ENCODE measurements at places on chromosomes 4 and X.
A peak's percentile ranks its signal among the peaks of the same experiment; 100 is the strongest.

GRCh38 chrX:16188687-16189086 lies 21.4 kb downstream of the MAGEB17 start:
- no peak for DNase-seq

GRCh38 chrX:19893727-19894126 lies 6.3 kb upstream of the SH3KBP1 start:
- no peak for DNase-seq

- no peak for DNase-seq
These were observed 92.6 kb upstream of the H2AZ1 start for GRCh38 chr4:100042711-100043110.

DNA sequence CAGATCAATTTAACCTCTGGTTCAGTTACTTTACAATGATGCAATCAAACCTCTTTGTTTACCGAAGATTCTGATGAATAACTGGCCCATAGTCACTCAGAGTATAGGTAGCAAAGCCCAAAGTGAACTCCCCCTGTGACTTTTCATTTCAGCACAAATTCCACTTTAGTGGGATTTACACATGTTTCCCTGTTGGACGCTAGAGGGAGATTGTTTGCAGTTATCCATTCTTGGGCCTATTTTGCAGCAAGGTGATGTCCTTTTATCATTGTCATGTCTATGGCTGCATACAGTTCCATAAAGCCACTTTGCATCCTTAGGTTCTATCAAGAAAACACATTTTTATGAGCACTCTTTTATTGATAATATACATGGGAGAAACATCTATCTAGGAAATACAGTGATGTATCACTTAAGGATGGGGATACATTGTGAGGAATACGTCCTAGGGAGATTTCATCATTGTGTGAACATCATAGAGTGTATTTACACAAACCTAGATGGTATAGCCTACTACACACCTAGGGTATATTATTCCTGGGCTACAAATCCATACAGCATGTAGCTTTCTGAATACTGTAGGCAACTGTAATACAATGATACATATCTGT lies 14.5 kb upstream of the DKK2 start:
- DNase-seq, result no peak

DNA sequence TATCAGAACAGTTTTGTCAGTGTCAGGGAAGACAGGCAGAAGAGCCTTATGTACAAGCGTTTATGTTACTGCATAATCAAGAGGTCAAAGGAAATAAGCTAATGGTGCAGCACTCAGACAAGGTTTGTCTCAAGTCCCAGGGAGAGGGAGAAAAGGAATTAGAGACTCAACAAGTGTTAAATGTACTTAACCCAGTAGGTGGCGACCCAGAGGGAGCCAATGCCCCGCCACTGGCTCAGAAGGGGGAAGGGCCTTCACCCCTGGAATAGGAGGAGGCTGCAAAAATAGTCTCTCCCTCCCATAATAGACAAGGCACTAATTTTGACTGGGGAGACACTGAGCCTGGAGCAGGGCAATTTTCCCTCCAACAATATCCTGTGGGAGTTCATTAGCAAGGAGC lies 14.1 kb upstream of the PAPSS1 start:
- DNase-seq, result no peak

DNA sequence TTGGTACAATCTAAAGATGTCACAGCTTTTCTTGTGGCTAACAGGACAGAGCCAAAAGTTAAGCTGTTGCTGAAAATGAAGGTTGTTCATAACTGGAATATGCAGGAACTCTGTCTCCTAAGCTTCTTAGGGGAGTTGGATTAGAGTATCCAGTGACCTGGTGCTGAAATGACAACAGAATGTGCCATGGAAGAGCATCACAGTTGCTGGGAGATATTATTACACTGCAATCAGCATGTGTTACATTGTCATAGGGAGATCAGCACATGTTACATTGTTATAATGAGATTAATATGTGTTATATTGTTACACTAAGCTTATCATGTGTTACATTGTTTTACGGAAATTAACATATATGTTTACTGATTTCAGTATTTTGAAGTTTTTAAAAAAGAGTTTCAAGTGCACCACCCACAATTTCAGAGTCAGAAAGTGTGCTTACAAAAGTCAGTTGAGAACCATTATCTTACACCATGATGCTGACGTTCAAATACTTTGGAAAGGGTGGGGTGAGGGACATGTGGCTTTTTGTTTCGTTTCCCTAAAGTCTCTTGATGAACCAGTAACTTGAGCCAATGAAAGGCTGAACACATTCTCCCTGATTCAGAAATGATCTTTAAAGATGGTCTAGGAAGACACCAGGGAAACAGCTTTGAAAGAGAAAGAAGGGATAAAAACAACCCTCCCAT lies 113.4 kb downstream of the DRD5 start:
- DNase-seq, result no peak

GRCh38 chrX:63755892-63756291 lies 29.1 kb downstream of the ARHGEF9 start:
- DNase-seq, result no peak

DNA sequence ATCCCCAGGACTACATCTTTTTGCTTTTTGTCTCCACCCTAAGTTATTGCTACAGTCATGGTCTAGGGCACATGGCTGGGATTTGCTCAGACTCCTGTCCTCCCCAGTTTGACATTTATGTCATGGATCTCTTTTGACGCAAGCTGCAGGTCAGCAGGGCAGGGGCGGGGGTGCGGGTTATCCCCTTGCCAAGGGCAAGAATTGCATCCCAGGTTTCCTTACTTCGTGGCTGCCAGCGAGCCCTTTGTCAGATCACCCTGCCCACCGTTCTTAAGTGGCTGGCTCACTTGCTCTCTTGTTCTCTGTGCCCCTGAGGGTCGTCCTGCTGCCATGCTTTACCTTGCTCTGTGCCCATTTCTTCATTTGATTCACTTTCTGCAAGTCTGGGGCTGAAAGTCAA lies 21.1 kb upstream of the UBA1 start:
- DNase-seq, result no peak

GRCh38 chr4:4677556-4678522 lies 136.0 kb upstream of the STX18 start:
- no peak for DNase-seq

DNA sequence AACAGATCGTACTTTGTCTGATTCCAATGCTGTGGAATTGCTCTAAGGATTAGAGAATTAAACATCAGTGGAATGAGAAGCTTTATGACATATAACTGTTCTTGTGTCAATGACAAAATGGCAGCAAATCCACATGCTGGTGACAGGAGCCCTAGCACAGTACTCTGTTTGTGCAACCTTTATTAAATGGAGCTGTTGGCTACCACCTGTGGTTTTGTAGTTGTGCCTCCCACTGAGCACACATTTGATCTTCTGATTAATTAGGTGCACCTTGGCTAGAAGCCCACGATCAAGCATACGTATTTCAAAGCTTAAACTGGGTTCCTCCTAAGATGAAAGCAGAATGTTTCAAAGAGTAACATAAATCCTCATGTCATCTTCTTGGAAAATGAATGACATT lies 394.0 kb upstream of the IGFBP7 start:
- no peak for DNase-seq

GRCh38 chrX:68433155-68433980 lies at the start of gene OPHN1:
Gene OPHN1 (minus strand): TSS chrX:68433495. CDS start chrX:68433020, 475 bp downstream.
- DNase-seq, result peak; percentile 24

- DNase-seq, result no peak
These were observed 148.6 kb downstream of the EPHA5 start for GRCh38 chr4:65521666-65522065.

- no peak for DNase-seq
These were observed 6.0 kb downstream of the GAGE10 start for GRCh38 chrX:49309401-49309981.

GRCh38 chr4:122882857-122883735 lies 39.3 kb downstream of the NUDT6 start:
- no peak for DNase-seq

- no peak for DNase-seq
These were observed 56.7 kb downstream of the ANK2 start for GRCh38 chr4:113106108-113106507.

- DNase-seq, result no peak
These were observed 117.5 kb downstream of the AFAP1 start for GRCh38 chr4:7822137-7822505.

DNA sequence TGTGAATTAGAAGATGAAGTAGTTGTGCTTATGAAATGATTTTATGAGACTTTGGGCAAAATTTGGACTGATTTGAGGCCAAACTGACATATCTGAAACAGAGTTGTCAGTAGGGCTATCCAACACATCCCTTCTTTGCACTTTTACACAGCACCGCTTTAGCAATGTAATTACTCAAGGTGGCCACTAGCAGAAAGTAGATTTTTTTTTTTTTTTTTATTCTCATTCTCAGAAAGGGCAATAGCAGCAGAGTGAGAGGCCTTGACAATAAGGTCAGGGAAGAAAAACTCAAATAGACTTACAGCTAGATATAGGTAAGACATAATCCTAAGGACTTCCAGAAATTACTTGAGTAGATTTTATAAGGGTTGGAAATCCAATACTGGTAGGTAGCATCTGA lies 414.3 kb downstream of the NAP1L3 start:
- no peak for DNase-seq

DNA sequence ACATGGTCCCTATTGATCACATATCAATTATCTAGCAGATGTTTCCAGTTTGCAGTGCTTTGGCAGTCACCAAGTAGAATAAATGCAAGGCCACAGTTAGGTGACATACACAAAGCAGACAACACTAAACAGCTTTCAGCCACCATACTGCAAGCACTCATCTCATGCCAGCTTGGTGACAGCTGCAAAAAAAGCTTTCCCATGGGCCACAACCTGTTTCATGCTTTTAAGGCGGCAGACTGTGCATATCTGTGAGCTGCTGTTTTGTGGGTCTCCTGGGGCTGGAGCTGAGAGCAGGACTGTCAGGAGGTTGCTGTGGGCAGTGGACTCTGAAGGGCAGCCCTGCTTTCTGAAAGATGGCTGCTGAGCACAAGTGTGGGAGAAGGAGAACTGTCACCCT lies 82.6 kb downstream of the FHDC1 start:
- DNase-seq, result no peak

Measured in activated naive CD8-positive, alpha-beta T cell treated with anti-CD3 and anti-CD28 coated beads, Interleukin-2, amount 10 ng/mL, durations not matched to agents 7 days and 5 days (primary cell).